ENCODE measurements at places on chromosomes 3 and 15.

DNA sequence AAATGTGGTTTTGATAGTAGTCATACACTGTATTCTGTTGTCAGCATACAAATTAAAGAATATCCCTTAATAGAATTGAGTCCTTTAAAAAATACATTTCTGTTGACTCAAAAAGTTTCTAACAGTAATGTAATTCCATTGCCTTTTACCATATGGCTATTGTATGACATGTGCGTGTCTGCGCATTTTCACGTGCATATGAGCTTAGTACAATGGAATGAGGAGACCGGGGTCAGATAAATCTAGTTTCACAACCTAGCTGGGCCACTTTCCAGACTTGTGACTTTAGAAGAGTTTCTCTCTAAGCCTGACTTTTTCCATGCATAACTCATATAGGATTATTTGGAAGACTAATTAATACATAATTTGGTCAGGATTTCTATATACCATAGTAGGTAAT lies 38.7 kb downstream of the ZBTB38 start:
- DNase-seq, result no peak

DNA sequence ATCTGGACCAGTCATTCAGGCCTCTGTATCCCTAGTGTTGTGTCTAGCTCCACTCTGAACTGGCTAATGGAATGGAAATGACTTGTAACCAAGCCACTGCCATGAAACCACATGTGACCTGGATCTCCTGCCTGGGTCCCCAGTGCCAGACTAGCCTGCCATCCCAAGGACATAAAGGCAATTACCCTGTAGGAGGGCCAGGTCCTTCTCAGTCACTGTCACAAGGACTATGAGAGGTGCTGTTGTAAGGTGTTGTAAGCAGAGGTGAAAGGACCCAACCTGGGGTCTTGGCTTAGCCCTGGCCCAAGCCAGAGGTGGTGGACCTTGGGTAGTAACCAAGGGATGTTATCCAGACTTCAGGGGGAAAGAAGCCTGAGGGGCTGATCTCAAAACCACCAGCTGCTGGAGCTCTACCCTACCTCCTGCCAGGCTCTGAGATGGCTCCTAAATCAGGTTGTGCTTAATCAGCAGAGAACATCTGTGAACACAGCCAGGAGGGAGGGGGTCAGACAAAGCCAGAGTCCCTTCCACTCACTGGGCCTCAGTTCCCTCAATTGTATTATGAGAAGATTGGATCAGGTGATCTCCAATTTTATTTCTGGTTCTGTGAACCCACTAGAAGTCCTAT lies 15.7 kb upstream of the KLHL24 start:
- no peak for DNase-seq

- no peak for DNase-seq
Measured at GRCh38 chr15:99909592-99910295, 176.5 kb upstream of the LYSMD4 start.

- no peak for DNase-seq
Measured at GRCh38 chr15:81163961-81164800, 30.1 kb downstream of the CFAP161 start.

DNA sequence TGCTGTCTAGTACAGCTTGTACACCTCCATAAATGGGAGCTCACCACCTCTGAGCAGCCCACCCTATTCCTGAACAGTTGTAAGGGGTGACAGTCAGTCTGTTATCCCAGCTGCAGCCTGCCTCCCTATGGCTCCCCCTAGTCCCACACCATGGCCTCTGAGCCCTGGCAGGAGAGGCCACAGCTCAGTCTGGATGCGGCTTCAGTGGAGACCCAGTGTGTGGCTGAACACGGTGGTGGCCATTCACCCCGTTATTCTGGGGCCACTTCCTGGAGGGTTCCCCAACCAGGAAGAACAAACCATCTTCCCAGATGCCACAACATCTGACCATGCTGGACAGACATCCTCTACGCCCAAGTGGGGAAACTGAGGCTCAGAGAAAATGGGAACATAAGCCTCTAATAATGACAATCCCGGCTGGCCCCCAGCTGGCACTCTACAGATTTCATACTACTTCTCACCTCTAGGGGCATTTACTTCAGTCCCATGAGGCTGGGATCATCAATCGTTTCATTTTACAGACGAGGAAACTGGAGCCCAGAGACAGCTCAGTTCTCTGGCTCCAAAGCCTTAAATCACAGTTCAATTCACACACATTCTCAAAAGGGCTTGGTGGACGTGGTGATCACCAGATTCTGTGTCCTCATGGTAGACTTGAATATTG lies 9.2 kb upstream of the GRIP2 start:
- no peak for DNase-seq
